ENCODE measurements at places on chromosomes 6 and 20.

- no peak for DNase-seq
These were observed 515.3 kb downstream of the CDKAL1 start for GRCh38 chr6:21049572-21049971.

DNA sequence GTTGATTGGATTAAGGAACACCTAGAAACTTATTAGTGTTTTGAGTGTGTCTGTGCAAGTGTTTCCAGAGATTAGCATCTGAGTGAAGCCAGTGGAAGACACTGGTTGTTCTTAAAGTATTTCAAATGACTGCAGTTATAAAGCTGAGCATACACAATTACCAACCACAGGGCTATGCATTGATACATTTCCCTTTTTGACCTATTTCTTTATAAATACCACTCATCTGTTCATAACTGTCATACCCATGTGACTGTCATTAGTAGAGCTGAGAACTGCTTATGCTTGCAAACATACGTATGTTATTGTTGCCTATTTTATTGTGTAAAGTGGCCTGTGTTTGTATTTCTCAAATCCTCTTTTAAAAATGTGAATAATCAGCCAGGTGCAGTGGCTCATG, 15.3 kb upstream of the ZC3H12D start:
- no peak for DNase-seq

- DNase-seq, result no peak
These were observed at the start of gene F13A1 for GRCh38 chr6:6319952-6320811. Gene F13A1 (minus strand): TSS chr6:6320662. CDS start chr6:6318664, 1,998 bp downstream.

- DNase-seq, result no peak
These were observed 87.2 kb downstream of the PDE7B start for GRCh38 chr6:135938576-135939207.

- no peak for DNase-seq
These were observed at the start of gene THBD for GRCh38 chr20:23049201-23050075. Gene THBD (minus strand): TSS chr20:23049672. CDS start chr20:23049504, 168 bp downstream.

- no peak for DNase-seq
These were observed 44.0 kb upstream of the DOK5 start for GRCh38 chr20:54431156-54431944.

GRCh38 chr20:45138561-45139300, 14.5 kb upstream of the WFDC12 start:
- peak; percentile 45 for DNase-seq

DNA sequence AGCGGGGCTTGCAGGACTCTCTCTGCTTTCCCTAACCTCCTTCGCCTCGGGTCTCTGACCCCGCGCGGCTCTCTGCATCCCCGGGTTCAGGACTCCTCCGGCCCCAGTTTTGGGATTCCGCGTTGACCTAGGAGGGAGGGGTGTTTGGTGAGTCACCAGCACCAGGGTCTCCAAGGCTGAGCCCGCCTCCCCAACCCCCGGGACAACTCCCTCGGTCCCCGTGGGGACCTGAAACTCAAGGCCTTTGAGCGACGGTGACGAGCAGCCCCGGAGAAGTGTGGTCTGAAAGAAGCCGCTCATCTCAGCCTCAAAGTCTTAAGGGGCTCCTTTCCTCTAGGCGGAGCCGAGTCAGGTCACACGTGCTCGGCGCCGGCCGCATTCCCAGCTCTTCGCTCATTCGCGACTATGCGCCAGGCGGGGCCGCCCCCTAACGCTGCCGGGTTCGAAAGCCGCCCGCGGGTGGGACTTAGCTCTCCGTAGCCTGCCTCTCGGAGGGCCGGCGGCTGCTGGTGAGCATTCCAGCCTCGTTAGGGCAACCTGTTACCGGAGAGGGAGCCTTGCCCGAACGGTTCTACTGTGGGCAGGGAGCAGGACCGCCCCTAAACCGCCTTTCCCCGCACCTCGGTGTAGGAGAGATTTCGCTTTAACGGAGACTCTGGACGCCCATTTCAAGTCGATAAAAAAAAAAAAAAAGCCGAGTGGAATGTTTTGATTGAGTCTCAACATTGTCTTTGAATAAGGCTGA, 3.0 kb upstream of the PRDM13 start:
- no peak for DNase-seq

DNA sequence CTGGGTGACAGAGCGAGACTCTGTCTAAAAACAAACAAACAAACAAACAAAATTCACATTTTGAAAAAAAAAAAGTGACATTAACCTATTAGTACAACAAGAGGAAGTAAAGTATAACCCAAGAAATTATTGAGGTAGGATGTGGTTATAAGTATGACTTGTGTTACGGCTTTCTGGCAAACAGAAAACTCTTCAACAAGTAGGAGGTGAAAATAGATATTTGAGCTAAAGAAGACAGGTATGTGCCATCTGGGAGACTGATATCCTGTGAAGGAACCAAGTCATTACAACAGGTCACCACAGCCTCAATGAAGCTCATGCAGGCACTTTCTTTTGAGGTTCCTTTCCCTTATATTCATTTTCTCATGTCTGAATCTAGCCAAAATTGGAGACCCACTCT, 28.8 kb downstream of the TLDC2 start:
- DNase-seq, result no peak

DNA sequence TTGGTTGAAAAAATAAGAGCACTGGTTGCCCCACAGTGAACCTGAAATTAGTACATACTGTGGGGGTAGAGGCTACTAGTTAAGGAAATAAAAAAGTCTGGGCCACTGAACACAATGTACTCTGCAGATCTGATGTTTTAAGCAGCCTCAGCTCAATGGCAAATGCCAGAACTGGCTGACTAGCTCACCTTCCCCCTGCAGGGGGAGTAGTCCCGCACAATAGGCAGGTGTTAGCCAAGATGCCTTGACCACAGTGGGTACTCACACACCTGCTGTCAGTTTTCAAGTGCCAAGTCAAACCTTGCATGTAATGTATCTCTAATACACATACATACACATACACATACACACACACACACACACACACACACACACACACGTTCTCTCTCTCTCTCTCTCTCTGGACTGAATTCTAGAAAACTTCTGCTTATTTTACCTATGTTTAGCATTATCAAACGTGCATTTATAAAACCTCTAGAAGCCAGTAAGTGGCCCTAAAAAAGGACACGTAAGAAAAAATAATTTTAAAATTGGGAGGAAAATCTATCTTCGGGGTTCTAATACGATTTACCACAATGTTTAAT, 36.1 kb downstream of the GMDS start:
- DNase-seq, result no peak

GRCh38 chr20:62780204-62780603, 16.1 kb upstream of the MRGBP start:
- DNase-seq, result no peak

DNA sequence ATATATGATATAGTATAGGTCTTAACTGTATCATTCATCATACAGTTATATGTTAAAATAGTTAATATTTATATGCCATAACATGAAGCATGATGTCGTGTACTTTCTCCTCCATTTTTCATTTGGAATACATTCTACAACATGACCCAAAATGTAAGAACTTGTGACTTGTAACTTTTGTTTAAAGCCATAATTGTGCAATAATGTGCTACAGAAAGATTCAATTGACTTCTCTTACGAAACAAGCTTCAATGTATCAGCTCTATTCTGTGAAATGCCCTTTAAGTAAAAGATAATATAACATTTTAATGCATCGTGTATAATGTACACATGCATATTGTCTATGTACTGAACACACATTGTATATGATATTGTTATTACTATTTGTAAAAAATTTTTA, 76.7 kb upstream of the FABP7 start:
- DNase-seq, result no peak

GRCh38 chr6:11525468-11526155, 11.9 kb upstream of the TMEM170B start:
- DNase-seq, result no peak

DNA sequence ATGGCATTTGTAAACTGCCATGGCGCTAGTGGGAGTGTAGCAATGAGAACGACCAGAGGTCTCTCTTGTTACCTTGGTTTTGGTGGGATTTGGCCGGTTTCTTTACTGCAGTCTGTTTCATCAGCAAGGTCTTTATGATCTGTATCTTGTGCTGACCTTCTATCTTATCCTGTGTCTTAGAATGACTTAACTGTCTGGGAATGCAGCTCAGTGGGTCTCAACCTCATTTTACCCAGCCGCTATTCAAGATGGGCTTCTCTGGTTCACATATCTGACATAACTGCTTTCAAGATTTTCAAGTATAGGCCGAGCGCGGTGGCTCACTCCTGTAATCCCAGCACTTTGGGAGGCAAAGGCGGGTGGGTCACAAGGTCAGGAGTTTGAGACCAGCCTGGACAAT, 1.9 kb upstream of the SFT2D1 start:
- DNase-seq, result no peak

GRCh38 chr20:57921676-57922075, 211.9 kb upstream of the PMEPA1 start:
- no peak for DNase-seq

DNA sequence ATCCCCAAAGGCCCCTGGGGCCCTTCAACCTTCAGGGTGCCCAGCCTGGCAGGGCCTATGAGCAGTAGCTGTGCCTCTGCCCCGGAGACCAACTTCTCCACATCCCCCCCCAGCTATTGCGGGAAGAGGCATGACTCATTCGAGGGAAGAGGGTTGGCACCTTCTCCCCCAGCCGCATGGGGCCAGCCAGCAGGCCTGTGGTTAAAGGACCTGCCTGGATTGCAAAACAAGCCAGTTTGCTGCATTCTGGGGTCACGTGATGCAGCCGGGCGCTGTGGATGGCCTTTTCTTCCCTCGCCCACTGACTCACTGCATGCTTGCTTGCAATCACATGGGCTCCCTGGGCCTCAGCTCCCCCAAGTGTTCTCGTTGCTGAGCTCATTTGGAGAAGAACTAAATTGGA, 182.5 kb downstream of the MAFB start:
- DNase-seq, result no peak

DNA sequence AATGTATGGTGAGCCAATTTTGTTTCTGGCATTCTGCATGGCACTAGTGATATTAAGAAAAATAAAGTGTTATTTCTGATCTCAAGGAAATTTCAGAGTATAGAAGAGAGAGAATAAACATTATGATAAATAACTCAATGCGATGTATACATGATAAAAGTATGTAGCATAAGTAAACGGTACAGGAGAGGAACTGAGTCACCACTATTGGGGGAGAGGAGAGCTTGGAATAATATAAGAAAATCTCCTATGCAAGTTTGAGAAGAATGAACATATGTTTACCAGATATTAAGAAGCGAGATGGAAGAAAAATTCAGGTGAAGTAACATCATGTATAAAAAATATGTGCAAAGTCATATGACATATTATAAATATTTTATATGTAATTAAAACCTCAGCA, 1230.3 kb upstream of the CITED2 start:
- DNase-seq, result no peak

GRCh38 chr6:116055513-116055912, 5.2 kb downstream of the FRK start:
- DNase-seq, result no peak

- DNase-seq, result no peak
These were observed 3.8 kb downstream of the IL17A start for GRCh38 chr6:52189974-52190373.

DNA sequence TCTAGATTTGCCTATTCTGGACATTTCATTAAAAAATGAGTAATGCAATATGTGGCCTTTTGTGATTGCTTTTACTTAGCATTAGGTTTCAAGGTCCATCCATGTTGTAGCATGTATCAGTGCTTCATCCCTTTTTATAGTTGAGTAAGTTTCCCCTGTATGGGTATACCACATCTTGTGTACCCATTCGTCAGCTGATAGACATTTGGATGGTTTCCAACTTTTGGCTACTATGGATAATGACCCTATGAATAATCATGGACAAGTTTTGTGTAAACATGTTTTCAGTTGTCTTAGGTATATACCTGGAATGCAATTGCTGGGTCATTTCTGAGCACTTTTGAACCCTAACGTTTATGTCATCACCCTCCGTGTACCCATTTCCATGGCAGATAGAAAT, 15.4 kb downstream of the METTL24 start:
- DNase-seq, result no peak

DNA sequence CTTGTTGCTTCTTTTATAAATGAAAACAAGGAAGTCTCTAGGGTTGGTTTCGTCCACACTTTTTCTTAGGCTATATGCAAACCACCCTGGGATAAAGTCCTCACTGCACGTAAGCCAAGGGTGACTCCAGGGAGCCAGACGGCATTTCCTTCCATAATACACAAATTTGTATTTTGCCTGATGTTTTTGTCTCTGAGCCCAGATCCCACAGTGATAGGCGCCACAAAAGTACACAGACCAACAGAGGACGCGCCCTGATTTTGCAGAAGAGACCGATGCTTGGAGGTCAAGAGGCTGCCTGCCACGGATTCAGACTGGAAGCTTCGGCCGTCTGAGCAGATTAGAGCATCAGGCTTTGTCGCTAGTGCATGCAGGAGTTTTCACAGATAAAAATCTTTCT, 22.8 kb downstream of the FOXQ1 start:
- no peak for DNase-seq

DNA sequence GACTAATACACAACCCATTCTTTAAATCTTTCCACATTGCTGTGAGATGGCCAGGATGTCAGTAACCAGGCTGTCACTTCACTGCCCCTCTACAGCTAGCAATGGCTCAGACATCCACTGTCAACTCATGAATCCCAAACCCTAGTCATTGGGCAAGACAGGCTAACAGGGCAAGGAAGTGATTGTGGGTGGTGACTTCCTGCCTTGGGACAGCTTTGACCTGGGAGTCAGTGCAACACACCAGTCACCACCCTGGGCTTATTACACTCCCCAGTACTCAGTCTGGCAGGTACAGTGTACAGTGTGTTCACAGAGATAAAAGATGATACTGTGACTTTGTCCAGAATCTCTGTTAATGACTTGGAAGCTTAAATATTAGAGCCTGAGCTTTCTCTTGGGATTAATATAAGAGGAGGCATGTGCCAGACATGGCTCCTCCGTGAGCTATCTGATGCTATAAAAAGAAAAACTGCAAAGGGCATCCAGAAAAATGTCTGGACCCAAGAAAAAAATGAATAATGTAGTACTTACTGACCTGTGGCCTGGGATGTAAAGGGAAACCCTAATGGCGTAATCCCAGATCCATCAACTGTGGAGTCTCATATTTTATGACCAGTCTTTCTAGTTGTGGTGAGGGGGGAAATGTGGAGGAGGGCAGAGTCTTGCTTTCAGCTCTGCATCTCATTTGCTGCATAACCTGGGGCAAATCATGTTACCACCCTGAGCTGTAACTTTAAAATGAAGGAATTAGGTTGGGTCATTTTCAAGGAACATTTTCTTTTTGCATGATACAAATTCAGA, 244.4 kb downstream of the SLC24A3 start:
- no peak for DNase-seq

GRCh38 chr6:24207413-24207812, 81.4 kb downstream of the NRSN1 start:
- DNase-seq, result no peak

DNA sequence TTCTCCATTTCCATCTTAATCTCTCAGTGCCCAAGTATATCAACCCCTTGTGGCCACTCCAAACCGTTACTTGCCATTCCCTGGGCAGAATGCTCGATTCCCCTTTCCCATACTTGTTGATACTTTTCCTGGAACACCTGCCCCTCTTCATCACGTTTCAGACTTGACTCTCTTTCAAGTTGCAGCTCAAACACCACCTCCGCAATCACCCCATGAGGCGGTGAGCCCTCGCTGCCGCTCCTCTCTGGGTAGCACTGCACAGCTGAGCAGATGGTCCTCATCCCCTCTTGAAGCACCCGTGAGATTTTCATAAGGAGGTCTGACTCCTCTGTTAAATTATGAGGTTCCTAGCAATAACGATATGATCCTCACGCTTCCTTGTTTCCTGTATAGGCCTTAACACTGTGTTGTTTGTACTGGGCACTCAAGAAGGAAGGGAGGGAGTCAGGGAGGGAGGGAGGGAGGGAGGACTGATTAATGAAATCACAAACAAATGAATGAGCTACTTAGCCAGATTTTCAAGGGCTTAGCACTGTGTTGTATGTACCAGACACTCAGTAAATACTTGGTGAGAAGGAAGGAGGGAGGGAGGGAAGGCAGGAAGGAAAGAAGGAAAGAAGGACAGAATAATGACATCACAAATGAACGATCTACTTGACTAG, 8.0 kb upstream of the UQCC2 start:
- DNase-seq, result no peak

All from activated CD4-positive, CD25-positive, alpha-beta regulatory T cell (primary cell).